ENCODE measurements at places on chromosomes 11 and 22.

GRCh38 chr22:32764330-32765131 lies 37.0 kb upstream of the TIMP3 start:
- peak; percentile 48 for DNase-seq

- DNase-seq = no peak
These were observed 513.6 kb downstream of the METTL15 start for GRCh38 chr11:28621753-28622152.

DNA sequence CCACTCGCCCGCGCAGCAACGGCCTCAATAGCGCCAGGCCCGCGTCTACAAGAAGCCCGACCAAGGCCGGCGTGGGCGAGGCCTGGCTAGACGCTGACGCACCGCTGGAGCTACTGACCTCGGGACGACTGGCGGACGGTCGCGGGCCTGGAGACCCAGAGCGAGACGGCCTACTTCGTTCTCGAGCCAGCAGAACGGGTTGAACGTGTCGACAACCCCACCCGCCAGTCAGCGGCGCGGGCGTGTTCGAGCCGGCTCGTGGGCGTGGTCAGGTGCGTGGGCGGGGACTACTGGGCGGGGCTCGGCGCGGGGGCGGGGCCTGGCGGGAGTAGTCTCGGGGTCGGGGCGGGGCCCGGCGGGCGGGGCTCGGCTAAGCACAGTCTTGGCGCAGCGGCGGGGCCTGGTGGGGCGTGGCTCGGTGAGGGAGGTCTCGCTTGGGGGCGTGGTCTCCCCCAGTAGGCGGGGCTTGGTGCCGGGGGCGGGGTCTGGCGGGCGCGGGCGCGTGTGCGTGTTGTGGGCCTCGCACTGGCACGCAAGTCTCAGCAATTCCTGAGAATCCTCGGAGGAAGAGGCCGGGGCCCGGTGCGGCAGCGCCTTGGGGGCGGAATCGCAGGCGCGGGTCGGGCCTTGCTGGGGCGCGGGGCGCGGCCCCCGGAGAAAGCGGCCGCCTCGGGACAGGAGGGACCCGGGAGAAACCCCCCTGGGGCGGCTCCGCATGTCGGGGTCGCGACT lies at the start of gene RNH1:
Gene RNH1, minus strand, starts transcription at position 248 of the 732 bp plus-strand sequence. CDS start 5,080 bp downstream, outside the sequence.
- DNase-seq = peak; percentile 96

- DNase-seq = peak; percentile 22
These were observed 179.6 kb upstream of the PDGFD start for GRCh38 chr11:104343578-104343977.

DNA sequence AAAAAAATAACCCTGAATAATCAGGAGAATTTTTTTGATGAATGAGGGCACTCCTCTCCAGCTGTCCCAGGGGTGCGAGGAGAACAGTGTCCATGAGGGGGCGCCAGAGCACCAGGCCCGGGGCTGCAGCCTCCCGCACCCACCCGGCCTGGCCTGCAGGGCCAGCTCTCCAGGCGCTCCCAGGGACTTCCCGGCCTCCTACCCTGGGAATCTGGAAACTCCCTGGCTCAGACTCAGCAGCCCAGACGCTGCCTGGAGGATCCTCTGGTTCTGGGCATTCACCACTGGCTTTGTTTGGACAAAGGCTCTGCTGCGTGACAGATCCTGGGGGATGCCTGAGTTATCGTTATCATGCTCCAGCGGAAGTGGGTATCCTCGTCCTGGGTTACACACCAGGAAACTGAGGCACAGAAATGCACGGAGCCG lies 31.0 kb downstream of the MCM5 start:
- DNase-seq = peak; percentile 72

GRCh38 chr11:67072295-67072694 lies 15.6 kb downstream of the RHOD start:
- no peak for DNase-seq

GRCh38 chr22:19845054-19845722 lies 9.5 kb downstream of the GNB1L start:
- DNase-seq = no peak

DNA sequence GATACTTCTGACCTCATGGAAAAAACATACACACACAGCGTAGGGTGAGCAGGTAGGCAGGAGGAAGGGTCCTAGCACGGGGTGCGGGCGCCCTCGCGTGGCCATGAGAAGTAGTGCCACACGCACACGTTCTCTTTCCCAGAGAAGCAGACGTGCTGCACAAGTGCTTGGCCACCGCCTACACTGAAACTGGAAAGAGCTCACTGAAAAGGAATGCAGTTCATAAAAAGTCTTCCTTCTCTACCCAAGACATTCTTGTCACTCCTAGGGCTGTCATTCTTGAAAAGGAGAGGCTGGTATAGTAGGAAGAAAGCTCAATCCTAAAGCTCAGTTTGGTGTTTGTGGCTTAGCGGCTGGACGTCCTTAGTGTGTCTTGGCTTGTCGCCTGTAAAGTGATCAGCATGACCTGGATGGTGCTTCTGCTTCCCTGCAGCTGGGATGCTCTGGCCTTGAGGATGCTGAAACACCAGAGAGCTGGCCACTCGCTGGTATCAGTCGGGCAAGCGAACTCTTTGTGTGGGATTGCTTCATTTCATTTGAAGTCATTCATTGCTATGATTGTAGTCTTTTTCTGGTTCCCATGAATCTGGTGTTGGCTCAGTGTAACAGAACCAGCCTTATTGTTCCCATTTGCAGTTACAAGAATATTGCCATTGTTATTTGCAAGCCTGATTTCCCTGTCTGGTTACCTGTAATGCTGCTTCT lies 303.8 kb downstream of the NTM start:
- peak; percentile 77 for DNase-seq

GRCh38 chr22:20238901-20239675 lies 29.0 kb downstream of the RTN4R start:
- DNase-seq = no peak

DNA sequence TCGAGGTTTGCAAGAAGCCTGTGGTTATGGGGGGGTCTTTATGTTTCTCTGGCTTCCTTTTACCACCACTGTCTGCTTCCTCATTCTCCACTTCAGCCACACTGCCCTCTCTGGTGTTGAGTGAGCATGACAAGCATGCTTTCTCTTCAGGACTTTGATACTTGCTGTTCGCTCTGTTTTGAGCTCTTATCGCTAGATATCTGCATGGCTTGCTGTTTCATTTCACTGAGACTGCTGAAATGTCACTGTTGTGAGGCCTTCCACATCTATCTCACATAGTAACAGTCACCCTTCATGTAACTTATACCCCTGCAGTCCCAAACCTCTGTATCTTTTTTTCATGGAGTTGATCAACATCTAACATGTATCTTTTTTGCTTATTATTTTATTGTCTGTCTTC lies 59.8 kb downstream of the TMEM135 start:
- peak; percentile 87 for DNase-seq
